NCI-H510A treated with DMSO at 0.1 percent for 48 hours (cell line): ENCODE measurements at places on chromosomes 5 and 9.

DNA sequence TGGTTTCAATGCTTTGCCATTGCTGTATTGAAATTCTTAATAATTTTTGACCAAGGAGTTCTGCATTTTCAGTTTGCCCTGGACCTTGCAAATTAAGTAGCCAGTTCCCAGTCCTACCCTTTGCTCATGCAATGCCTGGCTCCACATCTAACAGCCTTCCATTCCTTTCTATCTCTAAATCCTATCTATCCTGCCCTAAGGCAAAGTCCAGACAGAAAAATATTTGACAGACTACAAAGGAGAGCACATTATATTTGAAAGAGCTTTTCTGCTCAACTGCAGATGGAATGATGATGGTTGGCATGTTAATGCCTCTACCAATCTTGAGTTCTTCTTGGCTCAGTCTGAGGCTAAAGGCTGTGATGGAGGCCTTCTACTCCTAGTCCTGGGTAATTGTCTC lies 15.5 kb downstream of the SLC22A4 start:
- DNase-seq, result no peak

- DNase-seq, result no peak
Measured at GRCh38 chr9:265209-265870, 50.7 kb downstream of the DOCK8 start.

DNA sequence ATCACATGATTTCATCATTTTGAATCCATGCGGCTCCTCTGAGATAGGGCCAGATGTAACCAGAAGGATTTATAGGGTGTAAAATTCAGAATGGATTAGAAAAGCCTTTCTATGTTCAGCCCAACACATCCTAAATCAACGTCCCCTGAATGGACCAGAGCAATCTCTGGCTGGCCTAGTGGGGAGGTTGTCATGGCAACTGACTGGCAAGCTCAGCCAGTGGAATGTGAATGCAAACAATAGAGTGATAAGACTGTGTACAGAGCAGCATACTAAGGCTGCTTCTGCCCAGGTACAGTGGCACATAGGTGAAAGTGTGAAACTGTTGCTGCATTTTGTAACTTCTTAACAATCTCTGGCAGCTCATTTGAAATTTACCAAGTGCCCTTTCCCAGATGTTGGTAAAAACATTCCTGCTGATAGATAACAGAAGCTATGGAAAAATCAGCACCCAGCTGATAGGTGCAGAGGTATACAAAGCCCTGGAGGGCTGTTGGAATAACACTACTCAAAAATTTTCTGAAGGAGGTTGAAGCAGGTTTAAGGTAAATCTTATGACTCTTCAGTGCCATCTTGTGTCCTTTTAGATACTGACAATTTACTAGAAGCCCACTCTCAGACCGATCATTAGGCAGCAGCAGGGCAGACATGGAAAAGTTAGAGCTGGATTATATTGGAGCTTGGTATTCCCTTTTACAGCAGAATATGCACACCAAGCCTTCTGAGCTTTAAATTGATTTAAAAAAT lies 267.2 kb downstream of the RAB3C start:
- peak; percentile 38 for DNase-seq

DNA sequence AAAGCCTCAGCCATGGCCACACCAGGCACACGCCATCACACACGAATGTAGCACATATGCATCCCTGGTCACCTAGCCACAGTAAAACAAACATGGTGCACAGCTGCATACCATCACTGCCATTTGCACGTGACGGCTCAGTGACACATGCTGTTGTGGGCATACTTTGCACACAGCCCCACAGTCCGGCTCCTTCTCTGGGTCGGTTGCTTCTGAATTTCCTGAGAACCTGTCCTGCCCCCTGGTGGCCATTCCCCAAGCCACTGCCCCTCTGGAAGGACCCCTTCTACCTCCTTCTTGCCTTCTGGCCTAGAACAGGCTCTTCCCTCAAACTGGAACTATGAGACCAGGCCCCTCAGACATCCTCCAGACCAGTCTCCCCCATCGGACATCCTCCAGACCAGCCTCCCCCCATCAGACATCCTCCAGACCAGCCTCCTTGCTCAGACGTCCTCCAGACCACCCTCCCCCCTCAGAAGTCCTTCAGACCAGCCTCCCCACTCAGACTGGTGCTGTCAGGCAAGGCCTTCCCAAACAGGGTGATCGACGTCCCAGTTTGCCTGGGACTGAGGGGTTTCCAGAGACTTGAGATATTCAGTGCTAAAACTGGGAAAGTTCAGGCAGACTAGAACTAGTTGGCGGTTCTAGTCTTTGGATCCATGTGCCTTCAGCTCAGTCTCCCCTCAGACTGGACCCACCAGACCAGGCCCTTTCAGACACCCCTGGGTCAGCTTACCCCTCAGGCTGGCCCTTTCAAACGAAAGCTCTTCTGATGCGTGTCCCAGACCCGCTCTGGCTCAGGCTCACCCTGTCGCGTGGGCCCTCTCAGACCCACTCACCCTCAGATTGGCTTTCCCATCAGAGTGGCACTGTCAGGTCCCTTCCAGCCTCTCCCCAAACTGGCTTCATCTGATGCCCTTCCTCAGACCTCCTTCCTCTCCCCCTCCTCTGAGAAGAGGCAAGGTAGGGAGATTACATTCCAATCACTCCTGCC lies 24.3 kb upstream of the ENHO start:
- no peak for DNase-seq

DNA sequence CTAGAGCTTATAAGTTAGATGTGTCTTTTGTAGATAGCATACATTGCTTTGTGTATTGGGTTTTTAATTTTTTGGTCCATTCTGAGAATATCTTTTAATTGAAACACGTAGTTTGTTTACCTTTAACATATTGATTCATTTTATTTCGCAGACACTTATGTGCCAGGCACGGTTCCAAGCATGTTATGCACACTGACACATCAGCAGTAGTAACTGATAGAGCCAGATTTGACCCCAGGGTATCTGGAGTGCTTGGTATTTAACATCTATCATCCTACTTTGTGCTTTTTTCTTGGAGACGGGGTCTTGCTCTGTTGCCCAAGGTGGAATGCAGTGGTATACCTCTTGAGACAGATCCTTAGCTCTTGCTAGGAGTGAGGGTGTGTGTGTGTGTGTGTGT lies 71.9 kb downstream of the USP20 start:
- DNase-seq, result no peak

DNA sequence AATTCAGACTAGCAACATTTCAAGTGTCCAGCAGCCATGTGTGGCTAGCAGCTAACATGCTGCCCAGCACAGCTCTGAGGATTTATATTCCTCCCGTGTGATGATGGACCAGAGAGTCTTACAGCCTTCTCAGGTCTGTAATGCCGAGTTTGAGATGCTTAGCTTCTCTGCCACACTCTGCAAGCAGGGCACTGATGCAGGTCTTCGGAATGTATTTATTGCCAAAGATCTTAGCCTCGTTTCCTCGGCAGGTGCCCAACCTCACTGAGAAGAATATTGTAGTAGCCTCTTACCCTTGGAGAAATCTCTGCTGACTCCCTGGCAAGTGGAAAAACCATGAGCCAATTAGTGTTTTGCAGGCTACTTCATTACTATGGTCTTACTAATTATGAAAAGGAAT lies 3.7 kb upstream of the RAI14 start:
- no peak for DNase-seq

GRCh38 chr9:14232111-14232510 lies 81.8 kb downstream of the NFIB start:
- no peak for DNase-seq

- no peak for DNase-seq
Measured at GRCh38 chr9:68595868-68596267, 55.2 kb upstream of the TMEM252 start.

DNA sequence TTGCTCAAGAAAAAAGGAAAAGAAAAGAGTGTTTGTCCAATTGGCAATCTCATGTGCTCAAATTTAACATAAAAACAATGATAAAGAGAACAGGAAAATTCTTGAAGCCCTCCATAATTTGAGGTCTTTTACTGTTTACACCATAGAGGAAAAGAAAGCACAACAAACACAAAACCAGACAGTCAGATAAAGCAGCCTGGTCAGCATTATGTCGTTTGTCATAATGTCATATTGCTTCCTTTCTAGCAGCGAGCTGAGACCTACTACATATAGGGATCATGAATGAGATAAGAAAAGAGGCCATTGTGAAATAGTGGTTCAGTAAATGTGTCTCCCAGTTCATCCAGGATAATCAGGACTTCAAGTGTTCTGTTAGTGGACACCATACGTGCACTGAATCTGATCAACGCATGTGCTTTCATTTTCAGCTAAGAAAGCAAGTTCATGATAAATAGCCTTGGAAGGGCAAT lies 64.7 kb upstream of the SELENOP start:
- no peak for DNase-seq

GRCh38 chr5:111003623-111004022 lies 67.9 kb upstream of the TSLP start:
- no peak for DNase-seq

DNA sequence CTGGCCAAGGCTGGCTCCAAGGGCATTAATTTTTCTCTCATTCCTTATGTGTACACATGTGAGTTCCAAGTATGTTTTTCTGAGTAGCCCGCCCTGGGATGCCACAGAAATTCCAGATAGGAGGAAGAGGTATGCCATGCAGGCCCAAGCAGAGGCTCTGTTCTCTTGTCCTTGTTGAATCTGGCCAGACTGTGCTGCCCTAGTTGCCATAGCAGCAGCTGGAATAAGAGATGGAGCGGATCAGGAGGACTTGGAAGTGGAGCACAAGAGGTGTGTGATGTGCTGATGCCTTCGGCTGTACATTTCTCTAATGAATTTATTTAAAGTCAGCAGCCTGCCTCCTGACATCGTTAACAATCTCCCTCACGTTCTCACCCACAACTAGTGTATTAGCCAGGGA lies 235.6 kb upstream of the RPS23 start:
- DNase-seq, result no peak

DNA sequence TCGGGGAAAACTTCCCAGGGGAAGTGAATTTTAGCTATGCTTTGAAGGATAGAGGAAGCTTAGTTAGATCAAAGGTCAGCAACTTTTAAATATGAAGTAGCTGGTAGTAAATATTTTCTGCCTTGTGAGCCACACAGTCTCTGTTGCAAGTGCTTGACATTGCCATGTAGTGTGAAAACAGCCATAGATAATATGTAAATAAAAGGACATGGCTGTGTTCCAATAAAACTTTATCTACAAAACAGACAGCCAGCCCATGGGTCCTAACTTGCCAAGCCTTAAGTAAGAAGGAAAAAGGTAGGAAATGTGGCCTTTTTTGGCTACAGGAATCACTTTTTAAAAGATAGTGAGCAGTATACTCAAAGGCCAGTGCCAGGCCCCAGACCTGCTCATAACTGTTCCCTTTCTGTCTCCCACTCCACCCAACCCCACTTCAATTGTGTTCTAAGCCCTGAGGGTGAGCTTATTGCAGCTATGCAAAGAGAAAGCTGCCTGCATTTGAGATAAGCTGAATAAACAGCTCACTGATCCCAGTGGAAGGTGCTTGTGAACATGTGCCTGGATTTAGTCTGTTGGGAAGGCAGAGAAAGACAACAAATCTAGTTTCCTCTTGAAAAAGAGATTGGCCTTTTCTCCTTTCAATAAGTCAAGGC lies 113.0 kb upstream of the TRIM32 start:
- no peak for DNase-seq

DNA sequence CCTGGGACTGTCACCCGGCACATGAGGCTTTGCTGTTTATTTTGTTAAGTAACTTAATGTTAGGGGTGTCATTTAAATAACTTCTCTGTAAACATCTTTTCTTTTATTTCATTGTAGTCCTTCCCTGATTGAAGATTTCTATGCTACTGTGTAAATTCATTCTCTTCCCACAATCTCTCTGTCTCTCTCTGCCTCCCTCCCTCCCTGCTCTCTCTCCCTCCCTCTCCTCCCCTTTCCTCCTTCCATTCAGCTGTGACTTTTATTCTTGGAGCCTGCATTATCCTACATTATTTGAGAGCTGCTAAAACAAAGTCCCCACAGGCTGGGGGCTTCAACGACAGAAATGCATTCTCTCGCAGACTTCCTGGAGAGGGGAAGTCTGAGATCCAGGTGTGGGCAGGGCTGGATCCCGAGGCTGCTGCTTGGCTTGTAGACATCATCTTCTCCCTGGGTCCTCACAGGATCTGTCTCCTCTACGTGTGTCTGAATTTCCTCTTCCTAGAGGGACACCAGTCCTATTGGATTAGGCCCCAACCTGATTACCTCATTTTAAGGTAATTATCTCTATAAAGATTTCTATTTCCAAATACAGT lies 18.4 kb downstream of the UBE2QL1 start:
- no peak for DNase-seq

- no peak for DNase-seq
Measured at GRCh38 chr5:37811866-37812265, 28.0 kb downstream of the GDNF start.

DNA sequence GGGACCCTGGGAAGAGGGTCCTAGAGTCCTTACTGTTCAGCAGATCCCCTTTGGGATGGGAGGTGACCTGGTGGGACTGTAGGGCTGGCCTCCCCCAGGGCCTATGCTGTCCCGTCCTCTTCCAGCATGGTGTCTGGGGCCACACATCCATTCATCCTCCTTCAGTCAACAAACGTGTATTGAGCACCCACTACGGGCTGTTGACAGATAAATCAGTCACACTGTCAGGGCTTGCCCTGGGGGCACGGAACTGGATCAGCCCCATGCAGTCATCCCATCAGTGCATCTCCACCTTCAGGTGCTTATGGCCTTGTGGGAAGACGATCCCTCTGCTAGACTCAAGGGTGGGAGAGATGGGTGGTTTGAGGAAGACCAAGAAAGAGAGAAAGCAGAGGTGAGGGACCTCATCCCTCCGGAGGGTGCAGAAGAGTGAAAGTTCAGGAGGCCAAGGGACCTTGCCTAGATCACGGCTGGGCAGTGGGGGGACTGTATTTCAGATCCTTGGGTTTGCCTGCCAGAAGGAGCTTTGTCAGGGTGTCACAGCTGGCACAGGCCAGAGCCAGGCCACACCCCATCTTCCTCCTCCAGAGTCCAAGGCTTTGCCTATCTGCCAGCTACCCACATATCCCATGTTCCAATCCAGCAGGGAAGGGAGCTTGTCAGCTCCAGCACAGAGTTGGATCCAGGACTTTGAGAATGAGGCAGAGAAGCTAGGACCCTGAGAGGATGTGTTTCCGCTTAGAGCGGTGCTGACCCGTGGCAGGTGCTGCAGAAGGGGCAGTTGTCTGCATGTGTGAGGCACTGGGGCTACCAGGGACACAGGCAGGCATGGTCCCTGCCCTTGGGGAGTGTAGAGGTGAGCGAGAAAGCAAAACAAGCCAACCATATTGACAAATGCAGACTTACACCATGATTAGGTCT lies 30.5 kb downstream of the COL27A1 start:
- DNase-seq, result no peak

GRCh38 chr5:112604732-112605630 lies 132.7 kb upstream of the APC start:
- no peak for DNase-seq

- no peak for DNase-seq
Measured at GRCh38 chr9:77523891-77524290, 124.2 kb downstream of the GNA14 start.

GRCh38 chr5:102760815-102761214 lies 5.7 kb downstream of the PAM start:
- peak; percentile 25 for DNase-seq

GRCh38 chr5:162593881-162594280 lies 526.3 kb downstream of the GABRG2 start:
- DNase-seq, result no peak
